ENCODE measurements at places on chromosomes 2 and 18. TPM values are rescaled to one million over a fixed set of nuclear protein-coding genes. Genes with fewer than 3 reads are reported as not detected.

DNA sequence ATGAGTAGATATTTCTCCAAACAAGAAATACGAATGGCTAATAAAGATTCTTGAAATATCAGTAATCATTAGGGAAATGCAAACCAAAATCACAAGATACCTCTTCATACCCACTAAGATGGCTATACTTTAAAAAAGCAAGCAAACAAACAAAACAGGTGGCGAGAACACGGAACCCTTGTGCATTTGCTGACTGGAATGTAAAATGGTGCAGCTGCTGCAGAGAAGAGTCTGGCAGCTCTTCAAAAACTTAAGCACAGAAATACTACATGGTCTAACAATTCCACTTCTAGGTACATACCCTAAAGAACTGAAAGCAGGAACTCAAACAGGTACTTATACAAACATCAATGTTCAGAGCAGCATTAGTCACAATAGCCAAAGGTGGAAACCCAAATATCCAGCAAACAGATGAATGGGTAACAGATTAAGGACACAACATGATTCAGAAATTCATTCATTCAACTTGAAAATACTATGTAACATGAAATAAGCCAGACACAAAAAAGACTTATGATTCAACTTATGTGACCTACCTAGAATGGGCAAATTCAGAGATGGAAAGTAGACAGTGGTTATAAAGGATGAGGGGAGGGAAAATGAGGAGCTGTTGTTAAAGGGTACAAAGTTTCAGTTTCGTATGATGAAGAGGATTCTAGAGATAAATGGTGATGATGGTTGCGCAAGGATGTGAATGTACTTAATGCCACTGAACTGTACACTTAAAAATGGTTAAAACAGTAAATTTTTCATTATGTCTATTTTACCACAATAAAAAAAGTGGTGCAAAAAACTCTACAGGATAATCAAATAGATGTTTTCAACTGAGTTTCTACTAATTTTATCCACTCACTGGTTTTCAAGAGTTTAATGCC is 26.9 kb upstream of the GPR75 start:
- no peak for DNase-seq

DNA sequence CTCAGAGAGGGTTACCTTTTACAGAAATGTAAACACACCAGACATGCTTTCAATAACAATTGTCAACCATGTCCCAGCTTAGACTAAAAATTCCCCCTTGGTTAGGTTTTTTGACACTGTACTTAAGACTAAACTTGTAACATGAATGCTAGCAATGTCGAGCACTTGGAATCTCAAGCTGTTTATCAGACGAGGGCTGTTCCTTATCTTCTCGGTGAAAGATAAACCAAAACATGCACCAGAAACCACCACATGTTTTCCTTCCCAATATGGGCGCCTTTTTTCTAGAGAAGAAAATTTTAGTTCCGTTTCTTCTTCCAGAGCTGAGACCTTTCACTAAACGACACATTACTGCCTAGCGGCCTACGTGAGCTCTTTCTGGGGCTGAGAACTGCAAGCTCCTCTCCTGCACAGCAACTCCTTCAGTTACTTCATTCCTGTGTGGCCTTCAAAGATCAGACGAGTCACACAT is 42.4 kb upstream of the ACKR3 start:
- no peak for DNase-seq

The COL4A3 gene
- total RNA-seq: not detected

DNA sequence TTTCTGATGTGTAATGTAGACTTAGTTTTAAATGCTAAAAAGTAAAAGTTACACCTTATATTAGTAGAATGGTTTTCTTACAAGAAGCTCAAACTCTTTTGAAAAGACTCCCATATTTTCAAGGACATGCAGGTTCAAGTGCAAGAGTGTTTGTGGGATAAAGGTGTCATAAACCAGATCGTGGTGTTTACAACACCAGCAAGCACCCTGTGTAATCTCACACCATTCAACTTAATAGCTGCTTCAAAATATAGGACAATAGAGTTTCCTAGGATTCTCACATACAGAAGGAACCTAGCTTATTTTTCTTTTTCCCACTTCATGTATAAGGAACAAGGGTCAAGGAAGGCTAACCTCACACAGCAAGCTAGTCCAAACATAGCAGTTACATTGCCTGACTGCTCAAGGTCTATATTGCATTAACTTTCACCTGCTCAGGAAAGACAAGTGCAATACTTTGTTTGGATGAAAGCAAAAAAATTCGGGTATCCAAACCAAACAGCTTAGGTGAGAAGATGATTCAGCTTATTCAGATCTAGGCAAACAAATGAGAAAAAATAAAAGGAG is 172.3 kb downstream of the IKZF2 start:
- DNase-seq: no peak

The FAM110C gene
- total RNA-seq: 0.44 TPM

GRCh38 chr2:140650825-140651224 is 1480.0 kb downstream of the LRP1B start:
- DNase-seq: no peak

The TGIF1 gene
- total RNA-seq: 38.3 TPM

The PLGLB2 gene
- 0.59 TPM for total RNA-seq

DNA sequence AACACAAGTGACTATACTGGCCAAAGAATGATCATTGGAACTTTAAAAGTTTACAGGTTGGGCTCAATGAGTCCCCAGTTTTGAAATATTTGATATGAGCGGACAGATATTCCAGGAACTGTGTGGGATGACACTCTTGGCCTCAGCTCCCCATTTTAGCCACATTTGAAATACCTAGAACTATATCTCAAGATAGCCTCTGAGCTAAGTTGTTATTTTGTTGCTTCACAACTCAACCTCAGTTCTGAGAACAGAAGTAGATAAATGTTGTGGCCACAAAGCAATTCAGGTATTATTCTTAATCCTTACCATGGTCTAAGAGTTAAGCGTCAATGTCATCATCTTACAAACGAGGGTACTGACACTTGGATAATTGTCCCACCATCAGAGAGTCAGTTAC is 172.2 kb upstream of the SETBP1 start:
- no peak for DNase-seq

- no peak for DNase-seq
Observed at GRCh38 chr2:48269117-48269822, 260.7 kb upstream of the STON1 start.

GRCh38 chr2:138997346-138997745 is 217.2 kb upstream of the NXPH2 start:
- no peak for DNase-seq

GRCh38 chr2:85756822-85757435 is 3.1 kb downstream of the ATOH8 start:
- no peak for DNase-seq

DNA sequence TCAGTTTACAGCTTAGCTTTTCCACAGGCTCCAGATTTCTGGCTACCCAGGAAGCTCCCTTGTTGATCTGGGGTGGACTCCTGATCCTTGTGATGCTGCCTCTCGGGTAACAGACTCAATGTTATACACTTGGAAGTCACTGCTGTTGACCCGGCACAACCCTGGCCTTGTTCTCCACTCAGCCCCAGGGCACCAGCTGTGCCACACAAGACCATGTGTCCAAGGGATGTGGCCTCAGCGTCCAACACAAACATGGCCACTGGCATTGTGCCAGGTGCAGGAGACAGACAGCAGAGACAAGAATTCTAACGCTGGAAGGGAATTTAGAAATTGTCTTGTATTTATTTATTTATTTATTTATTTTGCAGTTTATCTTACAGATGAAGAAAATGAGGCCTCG is 39.0 kb upstream of the PPP4R1 start:
- DNase-seq: no peak

GRCh38 chr2:182952741-182953450 is 85.4 kb downstream of the NCKAP1 start:
- DNase-seq: no peak

The AFTPH gene
- total RNA-seq: 44.2 TPM

GRCh38 chr2:26613241-26614215 is 27.6 kb downstream of the CIB4 start:
- DNase-seq: no peak

GRCh38 chr2:145116834-145117725 is 597.2 kb upstream of the ZEB2 start:
- DNase-seq: no peak

DNA sequence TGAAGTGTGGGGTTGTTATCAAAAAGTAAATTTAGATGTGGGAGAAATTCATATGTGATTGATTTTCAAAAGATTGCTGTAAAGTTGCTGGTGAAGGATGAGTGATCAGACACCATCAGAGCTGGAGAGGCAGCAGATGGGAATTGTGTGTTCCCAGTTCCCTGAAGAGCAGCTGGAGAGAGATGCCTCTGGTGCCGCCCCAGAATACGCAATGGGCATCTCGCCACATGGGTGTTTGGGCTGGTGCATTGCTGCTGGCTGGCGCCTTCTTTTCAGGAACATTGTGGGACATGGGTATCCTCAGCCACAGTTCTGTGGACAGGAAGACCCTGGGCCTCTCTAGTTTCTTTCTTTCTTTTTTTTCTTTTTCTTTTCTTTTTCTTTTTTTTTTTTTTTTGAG is 11.9 kb downstream of the ATG4B start:
- no peak for DNase-seq

DNA sequence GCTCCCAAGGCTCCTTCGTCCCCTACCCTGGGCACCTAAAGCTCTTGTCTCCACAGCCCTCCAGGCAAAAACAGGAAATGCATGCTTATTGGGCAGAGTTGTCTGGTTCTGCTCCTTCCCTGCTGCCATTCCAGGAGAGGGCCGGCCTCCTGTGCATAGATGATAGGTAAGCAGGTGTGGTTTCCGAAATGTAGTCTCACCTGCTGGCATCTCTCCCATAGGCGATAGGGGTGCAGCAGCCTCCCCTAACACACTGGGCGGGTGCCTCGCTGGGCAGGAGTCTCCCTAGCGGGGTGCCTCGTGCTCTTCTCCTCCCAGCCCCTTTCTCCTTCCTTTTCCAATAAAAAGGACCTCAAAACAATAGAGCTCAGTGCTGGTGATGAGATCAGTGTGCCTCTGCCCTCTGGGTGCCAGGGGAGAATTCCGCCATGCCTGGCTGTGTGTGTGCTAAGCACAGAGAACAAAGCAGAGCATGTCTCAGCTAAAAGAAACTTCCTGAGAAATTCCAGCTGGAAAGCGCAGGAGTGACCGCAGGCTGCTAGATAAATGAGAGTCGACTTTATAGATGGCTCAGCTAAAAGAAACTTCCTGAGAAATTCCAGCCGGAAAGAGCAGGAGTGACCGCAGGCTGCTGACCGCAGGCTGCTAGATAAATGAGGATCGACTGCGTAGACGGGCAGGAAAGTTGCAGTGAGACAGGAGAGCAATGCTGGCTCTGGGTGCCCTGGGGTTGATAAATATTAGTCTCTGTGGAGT is 11.3 kb upstream of the PXDN start:
- DNase-seq: no peak

DNA sequence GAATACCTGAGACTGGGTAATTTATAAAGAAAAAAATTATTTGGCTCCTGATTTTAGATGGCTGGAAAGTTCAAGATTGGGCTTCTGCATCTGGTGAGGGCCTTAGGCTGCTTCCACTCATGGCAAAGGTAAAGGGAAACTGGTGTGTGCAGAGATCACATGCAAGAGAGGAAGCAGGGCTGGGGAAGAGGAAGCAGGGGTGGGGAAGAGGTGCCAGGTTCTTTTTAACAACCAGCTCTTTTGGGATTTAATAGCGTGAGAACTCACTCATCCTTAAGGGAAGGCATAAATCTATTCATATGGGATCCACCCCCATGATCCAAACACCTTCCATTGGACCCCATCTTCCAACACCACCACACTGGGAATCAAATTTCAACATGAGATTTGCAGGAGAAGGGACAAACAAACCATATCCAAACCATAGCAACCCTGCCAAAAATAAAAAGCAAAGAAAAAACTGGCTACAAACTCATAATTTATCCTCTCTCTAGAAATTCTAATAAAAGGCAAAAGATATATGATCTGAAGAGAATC is 30.4 kb downstream of the PRKRA start:
- no peak for DNase-seq

The ZEB2 gene
- total RNA-seq: 32.7 TPM

The C2orf15 gene
- 0.92 TPM for total RNA-seq

DNA sequence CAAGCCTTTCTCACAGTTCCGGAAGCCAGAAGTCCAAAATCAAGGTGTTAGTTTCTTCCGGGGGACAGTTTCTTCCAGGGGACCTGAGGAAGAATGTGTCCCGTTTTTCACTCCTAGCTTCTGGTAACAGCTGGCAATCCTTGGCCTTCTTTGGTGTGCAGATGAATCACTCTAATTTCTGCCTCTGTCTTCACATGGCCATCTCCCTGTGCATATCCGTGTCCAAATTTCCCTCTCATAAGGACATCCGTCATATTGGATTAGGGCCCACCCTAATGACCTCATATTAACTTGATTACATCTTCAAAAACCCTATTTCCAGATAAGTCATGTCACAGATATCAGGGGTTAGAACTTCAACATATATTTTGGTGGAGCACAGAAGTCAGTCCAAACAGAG is 141.4 kb downstream of the ZEB2 start:
- DNase-seq: no peak

The C2orf92 gene
- 4.6 TPM for total RNA-seq

The FSIP2 gene
- total RNA-seq: not detected

The PLA2R1 gene
- not detected for total RNA-seq

- DNase-seq: no peak
Observed at GRCh38 chr2:3692375-3692774, 11.0 kb upstream of the DCDC2C start.

The ANKRD30BL gene
- total RNA-seq: not detected

- DNase-seq: no peak
Observed at GRCh38 chr2:65663831-65664407, 231.5 kb upstream of the SPRED2 start.

The ABCB11 gene
- not detected for total RNA-seq

DNA sequence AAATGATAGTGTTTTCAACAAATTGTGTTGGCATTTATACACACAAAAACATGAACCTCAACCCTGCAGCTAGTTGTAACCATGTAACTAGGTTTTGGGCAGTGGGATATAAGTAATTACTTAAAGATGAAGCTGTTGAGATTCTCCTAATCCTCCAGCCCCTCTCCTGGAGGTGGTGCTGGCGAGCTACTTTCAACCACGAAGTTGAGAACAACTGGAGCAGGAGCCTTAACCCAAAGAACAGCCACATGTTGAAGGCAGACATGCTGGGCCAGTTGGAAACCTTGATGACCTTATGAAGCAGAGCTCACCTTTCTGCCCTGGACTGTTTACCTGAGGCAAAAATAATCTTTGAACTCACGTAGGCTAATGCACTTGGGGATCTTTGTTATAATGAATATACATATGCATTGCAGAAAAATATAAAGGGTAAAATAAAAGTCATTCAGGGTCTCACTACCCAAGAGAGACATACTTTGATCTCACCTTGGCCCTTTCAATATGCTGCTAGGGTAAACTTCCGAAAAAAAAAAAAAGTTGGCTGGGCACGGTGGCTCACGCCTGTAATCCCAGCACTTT is 89.6 kb upstream of the NPAS2 start:
- no peak for DNase-seq

Measured in CD8-positive, alpha-beta memory T cell (primary cell).